ENCODE measurements at places on chromosomes 12 and 14.

DNA sequence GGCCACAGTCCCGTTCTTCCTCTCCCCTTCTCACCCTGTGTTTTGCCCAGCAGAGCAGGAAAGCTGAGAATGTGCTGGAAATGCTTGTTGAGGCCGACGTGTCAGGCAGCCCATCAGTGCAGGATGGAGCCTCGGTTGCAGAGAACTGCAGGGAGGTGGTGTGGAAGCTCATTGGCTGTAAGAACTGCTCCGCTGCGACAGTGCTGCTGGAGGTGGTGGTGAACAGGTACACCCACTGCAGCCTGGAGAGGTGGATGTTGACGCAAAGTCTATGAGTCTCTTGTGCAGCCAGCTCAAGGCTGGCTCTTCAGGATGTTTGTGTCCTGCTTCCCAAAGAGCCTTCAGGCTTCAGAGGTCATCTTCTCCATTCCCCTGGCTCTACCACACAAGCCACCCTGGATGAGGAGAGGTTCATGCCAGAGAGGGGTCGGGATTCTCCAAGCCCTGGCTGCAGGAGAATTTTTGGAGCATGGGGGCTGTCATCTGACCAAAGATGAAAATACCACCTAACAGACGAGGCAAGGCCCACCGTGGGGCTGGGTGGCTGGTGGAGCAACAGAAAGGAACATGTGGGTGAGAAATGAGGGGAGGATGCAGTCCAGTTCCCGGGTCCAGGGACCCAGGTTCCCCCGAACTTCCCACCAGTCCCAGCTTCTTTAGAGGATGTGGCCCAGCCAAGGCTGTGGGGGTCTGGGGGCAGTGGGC lies 174.1 kb upstream of the PRMT8 start:
- no peak for DNase-seq

DNA sequence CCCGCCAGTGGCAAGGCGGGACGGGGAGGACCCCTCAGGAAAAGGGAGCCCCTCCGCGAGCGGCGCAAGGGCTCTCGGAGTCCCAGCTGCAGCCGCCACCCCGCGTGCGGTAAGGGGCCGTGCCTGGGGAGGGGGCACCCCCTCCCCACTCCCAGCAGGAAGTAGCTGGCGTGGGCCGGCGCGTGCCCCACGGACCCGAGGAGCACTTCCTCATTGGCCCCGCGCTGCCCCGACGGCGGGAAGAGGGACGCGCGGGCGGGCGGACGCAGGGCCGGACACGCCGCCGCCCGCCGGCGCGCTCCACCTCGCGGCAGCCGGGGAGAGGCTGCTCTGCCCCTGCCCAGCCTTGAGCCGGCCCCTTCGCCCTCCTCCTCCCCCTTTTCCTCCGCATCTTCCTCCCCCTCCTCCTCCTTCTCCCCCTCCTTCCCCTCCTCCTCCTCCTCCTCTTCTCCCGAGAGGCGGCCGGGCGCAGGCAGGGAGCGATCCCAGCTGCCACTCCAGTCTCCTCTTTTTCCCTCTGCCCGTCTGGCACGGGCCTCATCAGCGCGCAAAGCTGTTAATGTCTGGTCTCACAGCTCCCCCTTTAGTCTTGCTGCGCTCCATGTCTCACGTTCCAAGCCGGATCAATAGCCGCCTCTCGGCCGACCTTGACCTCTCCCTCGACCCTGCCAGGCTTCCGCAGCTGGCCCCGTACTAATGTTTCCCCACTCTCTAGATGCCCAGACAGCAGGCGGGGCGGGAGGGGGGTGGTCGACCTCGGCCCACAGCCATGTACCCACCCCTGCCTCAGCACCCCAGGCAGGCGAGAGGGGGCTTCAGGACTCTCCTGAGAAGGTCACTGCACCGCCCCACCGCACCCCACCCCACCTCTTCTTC lies 2.6 kb upstream of the BCL11B start:
- DNase-seq = no peak

DNA sequence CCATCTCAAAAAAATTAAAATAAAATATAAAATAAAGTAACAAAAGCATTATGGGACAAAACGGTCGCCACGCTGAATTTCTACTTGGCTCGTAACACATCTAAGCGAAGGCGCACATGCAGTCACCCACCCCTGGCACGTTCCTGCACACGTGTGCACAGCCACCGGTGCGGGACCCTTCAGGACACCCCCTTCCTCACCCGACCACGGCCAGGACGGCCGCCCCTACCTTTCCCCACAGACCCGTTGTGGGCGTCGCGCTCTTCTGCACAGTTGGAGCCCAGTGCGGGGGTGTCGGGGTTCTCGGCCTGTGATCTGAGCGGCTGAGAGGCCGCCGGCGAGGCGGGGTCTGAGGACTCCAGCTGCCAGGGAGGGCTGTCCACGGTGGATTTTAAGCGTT lies 44.4 kb upstream of the GPR68 start:
- no peak for DNase-seq

DNA sequence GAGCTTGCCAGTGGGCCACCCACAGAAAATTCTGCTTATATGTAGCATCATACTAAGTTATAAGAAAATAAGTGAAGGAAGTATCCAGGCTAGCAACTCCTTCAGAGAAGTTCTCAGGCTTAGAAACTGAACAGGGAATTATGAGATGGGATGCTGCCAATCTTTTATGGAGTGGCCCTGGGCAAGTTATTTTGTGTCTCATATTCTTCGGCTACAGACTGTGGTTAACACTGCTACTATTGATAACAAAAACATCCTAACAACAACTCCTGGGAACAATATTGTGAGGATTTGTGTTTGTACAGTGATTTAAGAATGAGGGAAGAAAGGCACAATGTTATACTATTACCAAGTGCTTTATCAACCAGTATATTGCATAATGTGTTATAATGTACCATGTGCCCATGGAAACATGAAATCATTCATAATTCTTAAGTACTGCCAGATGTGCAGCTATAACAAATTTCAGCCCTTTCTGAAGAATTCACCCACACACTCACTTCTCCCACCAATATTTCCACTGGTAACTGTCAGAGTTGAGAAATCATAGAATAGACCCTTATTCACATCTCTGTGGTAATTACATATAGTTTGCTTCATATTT lies 113.3 kb upstream of the SOX5 start:
- no peak for DNase-seq

DNA sequence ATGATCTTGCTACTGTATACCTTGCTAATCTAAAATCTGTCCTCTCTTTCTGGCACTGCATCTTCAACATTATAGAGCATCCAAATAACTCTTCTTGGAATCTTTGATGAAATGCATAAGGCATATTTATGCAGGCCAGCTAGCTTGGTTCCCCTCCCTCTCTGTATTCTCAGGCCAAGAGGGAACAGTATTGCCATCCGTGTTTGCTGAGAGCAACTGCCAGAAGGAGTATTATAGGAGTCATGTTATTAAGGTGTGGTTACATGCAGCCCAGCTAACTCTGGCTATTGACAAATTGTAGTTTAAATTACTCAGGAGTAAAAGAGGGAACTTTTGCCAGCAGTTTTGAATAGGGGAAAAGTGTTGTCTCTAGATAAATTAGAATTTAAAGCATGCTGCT lies 309.3 kb upstream of the E2F7 start:
- no peak for DNase-seq
